NCI-H774 (cell line): ENCODE measurements at places on chromosomes 3 and 15.

DNA sequence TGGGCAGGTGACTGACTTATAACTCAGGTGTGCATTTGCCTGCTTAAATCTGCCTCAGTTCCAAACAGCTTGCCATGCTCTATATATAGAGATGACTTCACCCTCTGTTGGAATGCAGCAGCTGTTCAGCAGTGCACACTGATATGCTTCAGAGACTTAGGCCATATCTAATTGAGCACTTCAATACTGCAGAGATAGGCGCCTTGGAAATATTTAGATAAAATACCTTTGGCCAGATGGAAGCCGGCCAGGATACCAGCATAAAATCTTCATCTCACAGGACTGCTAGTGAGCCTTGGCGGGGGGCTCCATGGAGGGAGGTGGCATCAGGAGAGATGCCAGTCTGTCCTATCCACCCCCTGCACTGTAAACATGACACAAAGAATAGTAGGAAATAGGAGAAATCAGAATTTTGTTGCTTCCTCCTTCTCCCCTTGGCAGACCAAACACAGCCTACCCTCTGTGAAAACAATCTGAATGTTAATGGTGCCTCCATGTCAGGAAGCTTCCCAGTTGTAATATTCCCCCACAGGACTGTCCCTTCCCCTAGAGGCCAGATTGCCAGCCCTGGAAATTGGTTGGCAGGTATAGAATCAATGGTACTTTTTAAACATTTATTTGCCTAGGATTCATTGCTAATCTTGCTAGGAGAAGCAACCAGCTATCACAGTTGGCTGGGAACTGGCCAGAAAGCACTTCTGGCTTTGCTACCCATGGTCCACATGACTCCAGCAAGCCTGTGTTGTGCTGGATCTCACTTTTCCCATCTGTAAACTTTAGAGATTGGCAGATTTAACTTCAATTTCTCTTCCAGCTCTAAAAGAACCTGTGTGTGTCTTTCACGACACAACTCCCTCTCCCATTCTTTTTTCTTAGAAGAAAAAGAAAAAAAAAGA is 215.5 kb upstream of the KCNMB2 start:
- DNase-seq: peak; percentile 77

DNA sequence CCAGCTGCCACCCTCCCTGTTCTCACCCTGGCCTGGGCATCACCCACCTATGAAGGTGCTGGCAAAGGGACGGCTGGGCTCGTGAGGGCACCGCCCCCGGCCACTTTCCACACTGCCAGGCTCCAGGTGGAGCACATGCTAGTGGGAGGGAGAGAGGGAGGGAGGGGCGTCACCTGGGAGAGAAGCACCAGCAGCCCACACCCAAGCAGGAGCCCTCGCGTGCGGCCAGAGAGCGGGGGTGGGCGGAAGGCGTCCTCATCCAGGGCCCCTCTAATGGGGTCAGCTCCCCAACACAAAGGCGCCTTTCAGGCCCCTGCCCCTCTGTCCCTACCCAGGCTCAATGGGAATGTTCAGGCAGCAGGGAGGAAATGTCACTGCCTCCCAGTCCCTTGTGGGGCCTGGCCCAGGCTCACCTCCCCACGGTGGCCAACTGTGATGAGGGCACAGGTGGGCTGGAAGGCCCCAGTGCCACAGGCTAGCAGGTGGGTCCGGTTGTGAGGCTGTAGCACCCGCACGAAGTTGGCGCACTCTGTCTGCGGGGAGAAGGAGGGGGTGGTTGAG is 3.1 kb downstream of the SEMA3G start:
- no peak for DNase-seq

- peak; percentile 20 for DNase-seq
These were observed 203.8 kb upstream of the CD96 start for GRCh38 chr3:111338059-111338698.

DNA sequence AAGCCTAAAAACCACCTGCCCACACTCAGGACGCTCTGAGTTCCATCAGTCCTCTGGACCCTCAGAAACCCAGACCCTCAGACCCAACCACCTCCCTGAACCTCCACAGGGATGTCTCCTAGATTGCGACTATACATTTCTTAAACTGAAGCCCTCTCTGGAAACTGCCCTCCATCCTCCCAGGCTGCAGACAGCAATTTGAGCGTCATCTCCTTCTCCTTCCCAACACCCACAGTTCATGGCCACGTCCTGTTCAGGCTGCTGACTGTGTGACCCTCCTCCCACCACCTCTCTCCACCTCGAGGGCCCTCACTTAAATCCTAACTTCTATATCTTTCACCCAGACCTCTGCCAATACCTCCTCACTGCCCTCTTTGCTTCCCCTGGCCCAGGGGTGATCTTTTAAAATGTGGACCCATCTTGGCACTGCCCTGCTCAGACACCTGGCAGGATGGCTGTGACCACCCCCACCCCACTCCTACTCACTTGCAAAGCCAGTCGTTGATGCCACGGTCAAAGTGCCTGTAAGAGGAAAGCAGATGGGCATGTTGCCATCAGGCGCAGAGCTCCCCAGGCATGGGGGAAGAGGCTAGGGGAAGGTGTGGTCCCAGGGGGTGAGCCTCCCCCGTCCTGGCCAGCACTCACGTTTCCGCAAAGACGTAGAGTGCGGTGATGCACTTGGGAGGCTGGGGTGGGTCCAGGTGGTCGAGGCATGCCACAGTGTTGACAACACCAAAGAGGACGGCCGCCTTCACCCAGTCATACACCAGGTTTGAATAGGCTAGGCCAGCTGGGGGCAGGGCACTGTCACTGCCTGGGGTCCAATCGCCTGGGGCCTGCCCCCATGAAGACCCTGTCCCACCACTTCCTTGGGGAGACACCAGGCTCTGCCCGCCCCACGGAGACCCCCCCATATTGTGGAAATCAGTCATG is 6.0 kb downstream of the HHATL start:
- no peak for DNase-seq

- no peak for DNase-seq
These were observed 1770.1 kb downstream of the OTOL1 start for GRCh38 chr3:163266731-163267130.

- no peak for DNase-seq
These were observed 348.7 kb upstream of the TBL1XR1 start for GRCh38 chr3:177545964-177546363.

DNA sequence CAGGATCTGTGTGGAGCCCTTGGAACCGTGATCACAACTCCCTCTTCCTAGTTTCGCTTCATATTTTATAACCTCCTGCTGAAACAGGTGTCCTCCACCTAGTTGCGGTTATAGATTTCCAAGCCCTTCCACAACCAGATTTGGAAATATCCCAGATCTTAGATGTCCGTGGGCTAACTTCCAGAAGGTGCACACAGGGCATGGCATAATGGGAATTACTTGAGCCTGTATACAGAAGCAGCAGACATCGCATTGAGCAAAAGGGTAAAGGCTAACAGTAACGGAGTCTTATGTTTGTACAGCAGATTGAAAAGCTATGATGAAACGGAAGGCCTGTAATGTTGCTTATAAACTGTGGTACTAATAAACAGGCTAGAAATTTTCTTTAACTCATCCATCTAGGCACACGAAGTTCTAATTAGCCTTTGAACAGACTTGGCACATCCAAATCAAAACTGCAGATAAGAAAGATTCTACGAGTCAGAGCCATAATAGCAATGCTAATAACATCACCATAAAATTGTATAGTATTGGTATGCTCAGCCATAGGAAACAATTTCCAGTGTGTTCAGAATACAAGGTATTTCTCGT is 1.2 kb upstream of the USF3 start:
- DNase-seq: no peak

DNA sequence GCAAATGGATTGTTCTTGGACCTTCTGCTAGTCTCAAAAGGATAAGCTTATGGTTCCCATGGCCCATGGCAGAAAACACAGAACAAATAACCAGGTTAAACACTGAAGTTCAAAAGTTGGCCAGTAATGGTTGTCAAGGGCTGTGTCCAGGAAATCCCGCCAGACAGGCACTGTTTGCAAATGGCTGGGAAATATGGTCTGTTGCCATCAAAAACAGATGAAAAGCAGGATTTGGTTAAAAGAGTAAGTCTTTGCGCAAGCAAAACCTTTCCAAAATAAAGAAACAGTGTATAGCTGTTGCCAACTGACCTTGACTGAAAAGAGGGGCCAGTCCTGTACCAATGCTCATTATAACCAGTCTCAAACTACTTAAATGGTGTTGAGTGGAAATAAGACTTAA is 58.6 kb downstream of the WWTR1 start:
- no peak for DNase-seq

- no peak for DNase-seq
These were observed 179.9 kb downstream of the PLOD2 start for GRCh38 chr3:145981056-145981455.

DNA sequence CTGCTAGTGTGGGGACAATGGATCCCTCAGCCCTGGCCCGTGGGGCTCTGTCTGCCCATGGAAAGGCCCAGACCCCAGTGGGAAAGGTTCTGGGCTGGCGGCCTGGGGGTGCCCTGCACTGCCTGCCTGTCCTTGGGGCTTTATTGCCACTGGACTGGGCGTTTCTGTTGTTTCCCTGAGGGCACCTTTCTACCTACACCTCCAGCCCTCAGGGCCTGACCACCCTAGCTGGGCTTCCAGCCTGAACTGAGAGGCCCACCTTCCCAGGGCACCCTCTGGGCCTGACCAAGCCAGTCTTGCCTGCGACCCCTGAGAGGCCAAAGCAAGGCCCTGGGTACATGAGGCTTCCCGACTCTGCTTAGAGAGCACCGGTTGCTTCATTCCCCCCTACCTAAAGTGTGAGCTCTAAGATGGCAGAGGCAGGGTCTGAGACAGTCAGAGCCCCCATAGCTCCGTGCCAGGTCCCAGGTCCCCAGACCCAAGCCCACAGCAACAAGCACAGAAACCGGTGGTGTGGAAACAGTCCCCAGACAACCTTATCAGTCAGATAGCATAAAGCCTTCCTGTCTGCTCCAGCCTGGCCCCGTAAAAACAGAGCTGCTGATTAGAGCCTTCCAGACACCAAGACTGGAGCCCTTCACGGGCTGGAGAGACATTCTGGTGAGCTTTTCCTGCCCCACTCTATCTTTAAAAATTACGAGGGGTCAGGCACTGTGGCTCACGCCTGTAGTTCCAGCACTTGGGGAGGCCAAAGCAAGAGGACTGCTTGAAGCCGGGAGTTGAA is 102.8 kb downstream of the CHSY1 start:
- no peak for DNase-seq

DNA sequence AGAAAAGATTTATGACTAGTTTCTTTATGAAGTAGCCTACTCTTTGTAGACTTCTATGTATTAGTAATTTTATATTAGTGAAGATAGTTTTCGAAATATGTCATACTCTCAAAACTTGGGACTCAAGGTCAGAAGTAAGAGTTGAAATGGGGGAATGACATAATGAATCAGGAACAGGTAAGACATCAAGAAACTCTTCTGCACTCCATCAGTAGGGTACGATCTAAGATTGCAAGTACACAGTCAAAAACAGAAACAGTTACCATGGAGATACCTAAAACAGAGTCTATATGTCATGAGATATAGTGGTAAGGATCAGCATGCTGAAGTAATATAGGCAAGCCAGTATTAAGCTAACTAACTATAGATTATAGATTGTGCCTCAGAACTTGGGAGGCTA is 187.0 kb upstream of the MLF1 start:
- DNase-seq: no peak

- no peak for DNase-seq
These were observed 706.2 kb upstream of the CBLB start for GRCh38 chr3:106575029-106575428.

DNA sequence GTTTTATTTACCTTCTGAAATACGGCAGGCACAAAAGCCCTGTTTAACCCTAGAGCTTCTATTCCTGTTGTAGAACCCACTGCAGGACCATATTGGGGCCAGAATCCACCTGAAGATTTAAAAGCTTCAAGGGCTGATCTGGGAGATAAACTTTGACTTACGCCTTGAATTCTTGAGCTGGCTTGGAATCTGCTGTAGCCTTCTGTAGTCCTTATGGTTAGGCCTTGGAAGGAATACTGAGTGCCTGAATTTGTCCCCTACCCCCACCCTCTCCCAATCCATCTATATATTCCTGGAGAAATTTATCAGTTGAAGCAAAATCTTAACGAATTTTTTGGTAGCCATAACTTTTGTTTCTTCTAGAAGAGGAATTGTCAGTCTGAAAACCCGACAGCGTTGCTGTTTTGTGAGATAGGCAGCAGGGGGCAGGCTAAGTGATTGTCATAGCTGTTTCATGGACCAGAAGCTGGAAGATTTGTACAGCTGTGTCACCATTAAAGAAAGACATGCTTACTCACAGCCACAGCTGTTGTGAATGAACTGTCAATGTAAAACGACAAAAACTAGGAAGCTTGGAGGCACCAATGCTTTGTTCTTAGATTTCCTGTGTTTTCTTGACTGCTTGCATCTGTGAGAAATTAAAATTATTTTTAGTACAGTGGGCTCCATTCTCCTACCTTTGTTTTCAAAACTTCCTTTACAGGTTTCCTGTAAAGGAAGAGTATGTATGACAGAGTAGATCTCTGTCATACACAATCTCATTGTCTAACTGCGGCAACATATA is 12.8 kb downstream of the LXN start:
- DNase-seq: peak; percentile 57

DNA sequence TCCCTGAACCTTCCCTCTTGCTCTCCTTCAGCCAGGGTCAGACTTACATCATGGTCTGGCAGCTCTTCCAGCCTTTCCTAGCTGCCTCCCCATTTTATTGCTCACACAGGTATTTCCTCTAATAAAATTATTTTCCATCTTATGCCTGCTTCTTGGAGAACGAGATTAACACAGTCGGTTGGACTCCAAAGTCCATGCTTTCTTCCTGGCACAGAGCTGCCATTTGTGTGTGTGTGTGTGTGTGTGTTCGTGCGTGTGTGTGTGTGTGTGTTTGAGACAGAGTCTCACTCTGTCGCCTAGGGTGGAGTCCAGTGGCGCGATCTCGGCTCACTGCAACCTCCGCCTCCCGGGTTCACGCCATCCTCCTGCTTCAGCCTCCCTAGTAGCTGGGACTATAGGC is 15.5 kb downstream of the FSD2 start:
- DNase-seq: no peak

GRCh38 chr3:25652921-25653320 is 11.8 kb downstream of the TOP2B start:
- no peak for DNase-seq

GRCh38 chr3:119937229-119937628 is 155.3 kb downstream of the NR1I2 start:
- no peak for DNase-seq

GRCh38 chr3:12946649-12947316 is 105.4 kb upstream of the RPL32 start:
- DNase-seq: no peak

GRCh38 chr3:197487911-197488391 is 67.8 kb downstream of the BDH1 start:
- DNase-seq: peak; percentile 11
